GM13976 (cell line): ENCODE measurements at places on chromosomes 1 and 21.
A peak's percentile ranks its signal among the peaks of the same experiment; 100 is the strongest.

DNA sequence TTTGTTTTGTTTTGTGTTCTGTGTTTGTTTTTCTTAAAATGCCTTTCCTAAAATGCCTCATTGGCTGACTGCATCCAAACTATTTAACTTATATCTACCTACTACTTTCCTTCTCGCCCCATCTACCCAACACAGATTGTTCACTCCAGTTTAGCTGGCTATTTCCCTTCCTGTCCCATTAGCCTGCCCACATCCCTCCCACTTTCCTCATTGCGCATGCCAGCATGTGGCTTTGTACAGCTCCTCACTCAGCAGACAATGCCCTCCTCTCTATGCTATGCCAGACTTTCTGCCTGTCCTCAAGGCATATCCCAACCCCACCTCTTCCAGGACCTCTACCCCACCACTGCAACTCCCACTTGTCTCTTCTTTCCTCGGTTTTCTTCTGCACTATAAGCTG, 94.7 kb upstream of the C1orf21 start:
- no peak for DNase-seq

GRCh38 chr1:179589509-179589908, 2.1 kb upstream of the TDRD5 start:
- DNase-seq = no peak

DNA sequence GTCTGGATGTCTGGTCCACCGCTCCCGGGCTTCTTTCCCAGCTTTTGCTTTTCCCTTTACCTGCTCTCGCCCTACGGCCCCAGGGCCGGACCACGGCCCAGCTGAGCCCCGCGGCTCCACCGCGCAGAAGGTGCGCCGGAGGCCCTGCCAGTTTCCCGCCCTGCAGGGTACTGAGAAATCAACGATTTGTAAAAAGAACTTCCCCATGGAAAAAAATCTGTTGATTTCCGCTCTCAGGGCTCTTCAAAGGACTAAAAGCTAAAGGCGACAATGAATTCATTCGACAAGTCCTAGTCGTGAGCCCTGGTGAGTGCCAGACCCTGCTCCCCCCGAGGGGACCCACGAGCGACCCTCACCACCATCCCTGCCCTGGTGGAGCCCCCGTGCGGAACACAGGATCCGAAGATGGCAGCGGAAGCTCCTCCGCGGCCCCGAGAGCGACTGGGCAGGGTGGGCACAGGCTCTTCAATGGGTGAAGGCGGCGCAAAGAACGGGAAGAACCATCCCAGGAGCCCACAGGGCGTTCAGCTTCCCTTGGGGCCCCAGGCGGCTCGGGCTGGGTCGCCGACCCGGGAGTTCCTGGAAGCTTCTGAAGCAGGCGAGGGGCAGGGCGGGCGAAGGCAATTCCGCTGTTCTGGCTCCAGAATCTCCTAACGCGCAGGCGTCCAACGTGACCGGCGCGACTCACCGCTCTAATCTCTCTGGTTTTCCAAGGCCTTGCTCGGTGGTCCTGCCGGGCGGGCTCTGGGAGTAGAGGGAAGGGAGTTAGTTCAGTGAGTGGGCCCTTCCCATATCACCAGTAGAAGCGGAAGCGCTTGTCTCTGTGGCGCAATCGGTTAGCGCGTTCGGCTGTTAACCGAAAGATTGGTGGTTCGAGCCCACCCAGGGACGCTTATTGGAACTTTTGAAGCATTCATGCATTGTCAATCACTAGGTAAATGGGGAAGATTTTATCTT, 6.6 kb upstream of the RNU1-2 start:
- DNase-seq = peak; percentile 62

- no peak for DNase-seq
Observed at GRCh38 chr1:81232420-81232819, 568.3 kb upstream of the ADGRL2 start.
